ENCODE measurements at places on chromosomes 3 and 15. TPM values are rescaled to one million over a fixed set of nuclear protein-coding genes. Genes with fewer than 3 reads are reported as not detected.

- no peak overlapping the region for H3K4me3 ChIP-seq
- DNase-seq, result no peak
- no peaks in the 10 kb centered on the region for H3K4me1 ChIP-seq
- H3K36me3 ChIP-seq, result no peaks in the 10 kb centered on the region
- H3K27ac ChIP-seq, result no peak overlapping the region
- H3K27me3 ChIP-seq, result no peaks in the 10 kb centered on the region
Observed at GRCh38 chr15:73822998-73823397, 50.4 kb upstream of the TBC1D21 start.

Gene FBXL22
- not detected for total RNA-seq

Gene TRIM71
- not detected for total RNA-seq

- no peaks in the 10 kb centered on the region for H3K27me3 ChIP-seq
- no peaks in the 10 kb centered on the region for H3K4me1 ChIP-seq
- H3K27ac ChIP-seq, result no peak overlapping the region
- no peak for DNase-seq
Observed at GRCh38 chr3:13280811-13281506, 139.2 kb downstream of the NUP210 start.

DNA sequence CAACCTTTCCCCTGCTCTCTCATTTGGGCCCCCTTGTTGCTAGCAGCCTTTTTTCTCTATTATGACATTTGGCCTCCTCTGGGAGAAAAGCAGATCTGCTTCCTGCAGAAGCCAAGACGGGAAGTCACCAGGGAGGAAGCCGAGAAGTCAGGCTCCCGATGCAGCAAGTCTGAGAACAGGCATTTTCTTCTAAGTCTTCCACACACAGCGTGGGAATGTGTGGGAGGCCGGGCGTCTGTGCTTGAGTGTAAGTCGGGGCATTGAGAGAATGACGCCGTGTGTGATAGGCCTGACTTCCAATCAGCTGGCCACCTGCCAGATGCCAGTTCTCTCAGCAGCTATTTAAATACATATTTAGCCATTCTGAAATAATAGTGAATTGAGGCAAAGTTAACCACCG lies 75.8 kb upstream of the FAM98B start:
- H3K4me1 ChIP-seq, result peaks cover 3% of the 10 kb centered on the region
- H3K4me3 ChIP-seq, result no peak overlapping the region
- H3K27ac ChIP-seq, result no peak overlapping the region
- DNase-seq, result no peak
- no peaks in the 10 kb centered on the region for H3K36me3 ChIP-seq

DNA sequence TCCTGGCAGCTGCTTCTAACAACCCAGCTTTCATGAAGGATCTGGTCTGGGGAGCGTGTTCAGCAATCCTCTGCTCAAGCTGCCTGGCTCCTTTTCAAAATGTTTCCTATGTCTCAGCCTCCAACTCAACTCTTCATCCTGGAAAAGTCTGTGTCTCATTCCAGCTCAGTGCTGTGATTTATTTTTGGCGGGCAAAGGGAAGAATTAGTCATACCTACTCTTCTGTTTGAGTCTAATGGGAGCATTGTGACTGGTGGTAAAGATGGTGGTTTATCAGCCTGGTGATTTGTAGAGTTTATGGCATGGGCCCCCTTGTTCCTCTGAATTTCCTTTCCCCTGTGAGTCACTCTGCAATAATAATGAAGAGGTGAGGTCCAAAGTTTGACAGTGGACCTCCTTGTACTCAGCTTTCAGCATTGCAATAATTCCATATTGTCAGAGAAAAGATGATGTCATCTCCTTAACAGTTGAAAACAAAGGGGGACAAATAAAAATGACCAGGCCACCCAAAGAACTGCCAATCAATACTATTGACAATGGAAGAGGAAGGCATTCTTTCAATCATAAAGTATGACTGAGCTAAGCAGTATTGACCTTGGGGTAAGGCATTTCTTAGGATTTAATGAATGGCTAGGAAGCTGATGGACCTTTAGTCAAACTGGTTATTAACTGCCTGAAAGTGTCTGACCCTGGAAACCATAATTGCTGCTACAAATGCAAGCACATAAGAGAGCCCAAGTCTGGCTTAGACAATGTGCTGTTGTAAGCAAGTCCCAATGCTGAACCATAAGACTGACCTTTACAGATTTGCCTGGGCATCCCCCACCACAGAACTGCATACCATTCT lies 204.7 kb upstream of the MCTP2 start:
- no peaks in the 10 kb centered on the region for H3K36me3 ChIP-seq
- no peaks in the 10 kb centered on the region for H3K27me3 ChIP-seq
- no peak overlapping the region for H3K27ac ChIP-seq
- H3K4me3 ChIP-seq, result no peak overlapping the region
- no peak for DNase-seq

GRCh38 chr15:78035321-78035751 lies 42.2 kb downstream of the TBC1D2B start:
- no peaks in the 10 kb centered on the region for H3K36me3 ChIP-seq
- H3K27ac ChIP-seq, result no peak overlapping the region
- H3K4me1 ChIP-seq, result peaks cover 34% of the 10 kb centered on the region

Gene ZNF860
- 22.4 TPM for total RNA-seq

DNA sequence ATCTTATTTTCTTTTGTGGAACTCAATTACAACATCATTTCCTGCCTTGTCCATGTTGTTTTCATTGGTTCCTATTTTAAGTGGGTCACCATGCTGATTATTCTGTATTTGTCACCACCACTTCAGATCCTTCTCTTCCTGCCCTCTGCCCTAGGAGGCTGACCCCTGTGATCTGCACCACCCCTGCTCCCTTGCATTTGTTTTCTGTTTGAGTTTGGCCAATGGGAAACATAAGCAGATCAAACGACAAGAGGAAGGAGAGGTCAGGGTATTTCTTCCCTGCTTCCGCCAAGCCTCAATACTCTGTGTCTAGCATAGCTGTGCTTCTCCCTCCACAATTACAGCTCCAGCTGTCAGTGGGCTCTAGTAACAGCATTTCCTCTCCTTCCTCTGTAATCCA lies 71.6 kb downstream of the IMPG2 start:
- no peak for DNase-seq
- no peaks in the 10 kb centered on the region for H3K4me1 ChIP-seq
- no peaks in the 10 kb centered on the region for H3K36me3 ChIP-seq
- no peak overlapping the region for H3K4me3 ChIP-seq
- H3K27ac ChIP-seq, result no peak overlapping the region
- H3K27me3 ChIP-seq, result no peaks in the 10 kb centered on the region

- H3K27ac ChIP-seq, result no peak overlapping the region
- H3K4me3 ChIP-seq, result no peak overlapping the region
- H3K4me1 ChIP-seq, result no peaks in the 10 kb centered on the region
- DNase-seq, result no peak
Observed at GRCh38 chr15:39860200-39860599, 59.9 kb downstream of the GPR176 start.

DNA sequence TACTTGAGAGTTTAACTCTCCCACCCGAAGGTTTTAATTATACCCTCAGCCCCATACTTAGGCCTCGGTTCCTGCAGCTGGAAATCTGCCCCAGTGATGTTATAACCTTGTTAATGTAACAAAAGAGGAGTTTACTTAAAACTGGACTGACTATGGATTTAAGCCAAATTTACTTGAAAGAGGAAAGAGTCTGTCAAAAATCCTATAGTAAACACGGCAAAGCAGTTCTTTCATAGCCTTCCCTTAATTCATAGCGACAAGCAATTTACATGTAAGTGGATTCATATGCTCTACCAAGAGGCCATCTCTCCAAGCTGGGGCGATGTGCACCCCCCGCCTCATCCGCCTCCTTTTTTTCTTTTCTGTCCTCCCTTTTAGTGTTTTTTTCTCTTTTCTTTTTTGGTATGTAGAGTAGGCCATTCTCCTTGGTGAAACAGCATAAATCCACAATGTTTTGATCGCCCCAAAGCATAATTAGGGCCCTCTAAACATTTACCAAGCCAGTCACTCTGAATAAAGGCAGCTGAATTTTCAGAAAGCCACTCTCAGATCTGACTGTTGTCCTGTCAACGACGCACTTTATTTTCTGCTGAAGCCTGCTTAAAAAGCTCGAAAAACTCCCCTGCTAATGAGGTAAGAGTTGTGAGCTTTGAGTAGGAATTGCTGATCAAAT lies 373.1 kb upstream of the WNT5A start:
- DNase-seq, result no peak
- no peaks in the 10 kb centered on the region for H3K4me1 ChIP-seq
- H3K27ac ChIP-seq, result no peak overlapping the region
- no peak overlapping the region for H3K4me3 ChIP-seq
- no peaks in the 10 kb centered on the region for H3K27me3 ChIP-seq

Gene DUOXA2
- total RNA-seq, result not detected

Gene CPN2
- not detected for total RNA-seq

Gene ADPRH
- total RNA-seq, result 2.9 TPM

DNA sequence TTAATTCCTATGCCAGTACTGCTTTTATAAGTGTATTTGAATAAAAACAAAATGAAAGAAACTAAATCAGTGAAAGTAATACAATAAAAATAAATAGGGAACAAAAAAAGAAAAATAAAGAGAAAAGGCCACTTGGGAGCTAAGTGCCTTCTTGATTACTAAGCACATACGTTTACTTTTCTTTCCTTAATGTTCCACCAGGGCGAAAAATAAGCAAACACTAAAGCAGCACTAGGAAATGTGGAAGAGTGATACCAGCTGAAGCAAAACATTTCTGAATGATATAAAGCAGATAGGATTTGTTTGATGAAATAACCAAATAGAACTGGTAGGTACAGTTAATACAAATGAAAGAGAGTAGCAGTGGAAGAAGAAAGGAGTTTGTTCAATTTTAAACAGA lies 132.8 kb upstream of the ZPLD1 start:
- H3K36me3 ChIP-seq, result no peaks in the 10 kb centered on the region
- H3K4me3 ChIP-seq, result no peak overlapping the region
- no peak overlapping the region for H3K27ac ChIP-seq

Gene C3orf49
- total RNA-seq, result not detected

GRCh38 chr3:138846262-138846791 lies 11.6 kb upstream of the PIK3CB start:
- no peak for DNase-seq
- H3K4me3 ChIP-seq, result no peak overlapping the region
- no peak overlapping the region for H3K27ac ChIP-seq

DNA sequence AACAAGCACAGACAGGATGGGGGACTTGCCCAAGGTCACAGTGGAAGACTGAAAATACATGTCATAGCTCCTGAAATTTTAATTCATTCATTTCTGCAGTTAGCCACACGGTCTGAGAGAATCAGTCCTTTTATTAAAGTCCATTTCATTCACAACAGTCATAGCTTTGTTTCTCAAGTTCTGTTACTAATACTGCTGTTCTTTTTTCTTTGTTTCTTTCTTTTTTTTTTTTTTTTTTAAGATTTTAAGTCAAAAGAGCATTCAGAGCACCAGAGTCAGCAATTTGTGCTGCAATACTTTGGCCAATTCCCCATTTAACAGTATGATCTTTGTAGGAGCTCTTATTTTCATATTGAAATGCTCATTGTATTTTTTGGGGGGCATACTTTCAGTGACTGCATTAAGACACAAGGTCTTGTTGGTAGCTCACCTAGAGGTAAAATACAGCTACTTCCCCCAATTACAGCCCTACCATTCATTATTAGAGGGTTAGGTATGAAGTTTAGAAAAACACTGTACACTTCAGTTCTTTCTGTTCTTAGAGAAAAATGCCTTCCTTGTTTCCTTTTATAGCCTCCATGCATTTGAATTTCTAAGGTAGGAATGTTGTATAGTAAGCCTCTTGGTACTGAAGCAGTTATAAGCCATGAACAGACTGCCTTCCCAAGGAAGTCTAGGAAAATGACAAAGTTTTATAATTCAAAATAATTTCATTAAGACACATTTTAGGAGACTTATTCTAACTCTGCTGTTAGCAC lies 9.6 kb downstream of the GALK2 start:
- no peak overlapping the region for H3K27ac ChIP-seq
- H3K4me3 ChIP-seq, result no peak overlapping the region
- 0 out of 2 replicates have a peak, but pooled peaks cover 4% of the 10 kb centered on the region for H3K36me3 ChIP-seq
- no peaks in the 10 kb centered on the region for H3K27me3 ChIP-seq
- peaks cover 7% of the 10 kb centered on the region for H3K4me1 ChIP-seq
- DNase-seq, result no peak

DNA sequence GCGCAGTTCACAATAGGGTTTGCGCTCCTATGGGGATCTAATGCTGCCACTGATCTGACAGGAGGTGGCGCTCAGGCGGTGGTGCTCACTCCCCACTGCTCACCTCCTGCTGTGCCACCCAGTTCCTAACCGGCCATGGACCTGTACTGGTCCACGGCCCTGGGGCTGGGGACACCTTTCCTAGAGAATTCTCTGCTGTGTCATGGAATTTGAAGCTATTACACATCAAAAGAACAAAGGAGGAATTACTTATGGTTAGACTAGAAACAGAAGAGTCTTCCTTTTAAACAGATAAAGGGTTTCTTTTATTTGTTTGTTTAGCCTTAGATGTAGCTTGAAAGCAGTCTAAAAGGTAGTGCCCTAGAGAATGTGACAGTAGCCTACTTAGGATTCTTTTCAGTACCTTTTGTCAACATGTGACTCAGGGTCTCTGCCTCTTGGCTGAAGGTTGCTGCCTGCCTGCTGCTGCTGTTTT lies 50.3 kb downstream of the PAK2 start:
- H3K27me3 ChIP-seq, result no peaks in the 10 kb centered on the region
- DNase-seq, result no peak
- H3K4me3 ChIP-seq, result no peak overlapping the region
- H3K27ac ChIP-seq, result no peak overlapping the region
- H3K4me1 ChIP-seq, result no peaks in the 10 kb centered on the region
- H3K36me3 ChIP-seq, result peaks cover 77% of the 10 kb centered on the region

DNA sequence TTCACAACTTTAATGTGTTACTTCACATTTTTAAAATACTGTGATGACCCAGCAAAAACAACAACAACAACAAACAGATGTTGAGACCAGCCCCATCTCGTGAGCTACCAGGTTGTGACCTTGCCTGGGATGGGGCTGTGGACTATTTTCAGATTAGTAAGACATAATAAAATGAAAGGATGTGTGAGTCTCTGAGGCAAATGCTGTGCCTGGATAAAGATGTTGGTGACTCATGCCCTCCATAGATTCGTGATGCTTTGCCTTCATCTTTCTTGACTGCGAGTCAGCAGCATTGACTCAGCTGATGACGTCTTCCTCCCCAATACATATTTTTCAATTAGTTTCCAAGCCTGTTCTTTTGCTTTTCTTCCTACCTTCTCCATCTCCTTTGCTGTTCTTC lies 453.0 kb upstream of the CFAP20DC start:
- no peaks in the 10 kb centered on the region for H3K27me3 ChIP-seq
- no peak for DNase-seq
- no peak overlapping the region for H3K4me3 ChIP-seq
- no peaks in the 10 kb centered on the region for H3K36me3 ChIP-seq
- H3K27ac ChIP-seq, result no peak overlapping the region

All from Karpas-422 (cell line).